ENCODE measurements at places on chromosomes 3 and 15. TPM values are rescaled to one million over a fixed set of nuclear protein-coding genes. Genes with fewer than 3 reads are reported as not detected.

DNA sequence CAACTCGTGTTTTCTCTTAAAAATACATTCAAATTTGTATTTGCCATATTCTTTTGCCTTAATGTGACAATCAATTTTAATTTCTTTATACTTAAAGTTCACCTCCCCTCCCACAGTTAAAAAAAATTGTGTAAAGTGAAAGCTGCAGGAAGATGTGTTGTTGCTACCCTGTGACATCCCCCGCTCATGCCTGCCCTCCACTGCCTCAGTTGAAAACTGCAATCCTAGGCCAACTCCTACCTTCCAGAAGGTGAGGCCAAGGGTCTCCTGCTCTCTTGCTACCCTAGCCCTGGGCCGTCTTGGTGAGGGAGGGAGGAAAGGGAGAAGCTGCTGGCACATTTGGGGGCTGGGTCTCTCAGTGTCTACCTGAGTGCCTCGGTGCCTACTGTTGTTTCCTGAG is 57.0 kb upstream of the CMTM7 start:
- no peak for DNase-seq

GRCh38 chr3:43207628-43208085 is 78.7 kb upstream of the SNRK start:
- DNase-seq, result peak; percentile 38

Gene COL8A1
- 0.61 TPM for polyA plus RNA-seq

Gene UNC13C
- 1.5 TPM for polyA plus RNA-seq

- DNase-seq, result no peak
These were observed 285.9 kb upstream of the VEPH1 start for GRCh38 chr3:157789162-157789561.

GRCh38 chr3:36701249-36701572 is 63.1 kb downstream of the DCLK3 start:
- no peak for DNase-seq

- peak; percentile 87 for DNase-seq
These were observed 39.3 kb downstream of the BDH1 start for GRCh38 chr3:197516517-197516889.

GRCh38 chr3:38542401-38543298 is 46.5 kb downstream of the EXOG start:
- no peak for DNase-seq

Gene PAQR9
- 3.8 TPM for polyA plus RNA-seq

GRCh38 chr3:141082064-141082463 is 30.9 kb downstream of the SPSB4 start:
- no peak for DNase-seq

Gene GOLGA6A
- polyA plus RNA-seq, result not detected

Gene CCDC191
- 1.1 TPM for polyA plus RNA-seq

- DNase-seq, result peak; percentile 4
These were observed 51.5 kb upstream of the NANOGP8 start for GRCh38 chr15:35136321-35137189.

DNA sequence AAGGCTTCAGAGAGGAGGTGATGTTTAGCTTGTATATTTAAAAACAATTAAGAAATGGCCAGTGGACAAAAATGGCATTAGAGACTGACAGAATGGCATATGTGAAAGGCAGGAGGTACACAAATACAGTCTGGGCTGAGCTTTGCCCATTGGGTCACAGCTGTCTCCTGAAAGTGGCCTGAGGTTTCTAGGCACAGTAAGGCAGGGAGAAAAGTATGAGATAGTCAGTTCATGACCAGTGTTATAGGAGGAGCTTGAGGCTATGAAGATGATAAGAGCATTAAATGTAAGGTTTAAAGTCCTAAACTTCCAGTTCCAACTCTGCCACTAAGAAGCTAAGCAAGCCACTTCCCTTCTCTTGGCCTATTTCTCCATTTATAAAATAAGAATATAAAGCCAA is 111.2 kb upstream of the SETMAR start:
- no peak for DNase-seq

DNA sequence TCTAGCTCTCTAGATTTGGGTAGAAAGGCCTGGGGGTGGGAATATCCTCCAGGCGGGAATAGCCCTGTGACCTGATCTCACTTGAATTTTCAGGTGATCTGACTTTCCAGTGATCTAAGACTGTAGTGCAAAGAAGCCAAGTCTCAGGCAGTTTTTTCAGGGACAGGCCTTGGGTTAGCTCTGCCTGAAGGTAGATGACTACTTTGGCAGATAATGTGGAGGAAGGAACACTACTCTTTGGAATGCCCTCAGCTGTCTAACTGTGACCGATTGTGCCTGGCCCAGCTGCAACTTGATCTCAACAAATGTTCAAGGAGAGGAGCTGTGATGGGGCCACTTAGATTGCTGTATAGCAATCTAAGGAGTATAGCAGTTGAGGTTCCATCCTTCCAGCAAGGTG is 193.7 kb downstream of the TCF12 start:
- DNase-seq, result no peak

- DNase-seq, result no peak
These were observed 38.6 kb upstream of the DGKG start for GRCh38 chr3:186400662-186401061.

Gene CCR9
- polyA plus RNA-seq, result not detected

Gene CCDC12
- 107 TPM for polyA plus RNA-seq

Gene PLXND1
- 24.9 TPM for polyA plus RNA-seq
